A549 treated with CpdA at 1 μM for 4 hours (cell line): ENCODE measurements at places on chromosomes 12 and 14. TPM values are rescaled to one million over a fixed set of nuclear protein-coding genes. Genes with fewer than 3 reads are reported as not detected.

Gene RAB15
- 16.2 to 19.1 TPM (median 17.7 TPM) in 5 replicates for total RNA-seq

Gene NPFF
- not detected in 5 replicates for total RNA-seq

Gene PITPNM2
- 13.8 to 20.0 TPM (median 16.4 TPM) in 5 replicates for total RNA-seq

Gene VWF
- 0.09 to 0.48 TPM (median 0.15 TPM) in 5 replicates for total RNA-seq
